CD4-positive, alpha-beta memory T cell (primary cell): ENCODE measurements at places on chromosomes 11 and 22. TPM values are rescaled to one million over a fixed set of nuclear protein-coding genes. Genes with fewer than 3 reads are reported as not detected.

FIBIN gene
- not detected for total RNA-seq

GRCh38 chr11:69243496-69244200 lies 50.3 kb upstream of the MYEOV start:
- H3K36me3 ChIP-seq: no peaks in the 10 kb centered on the region
- no peaks in the 10 kb centered on the region for H3K4me1 ChIP-seq
- H3K27ac ChIP-seq: no peak overlapping the region
- H3K27me3 ChIP-seq: no peaks in the 10 kb centered on the region

TUT1 gene
- total RNA-seq: 37.7 TPM

DNA sequence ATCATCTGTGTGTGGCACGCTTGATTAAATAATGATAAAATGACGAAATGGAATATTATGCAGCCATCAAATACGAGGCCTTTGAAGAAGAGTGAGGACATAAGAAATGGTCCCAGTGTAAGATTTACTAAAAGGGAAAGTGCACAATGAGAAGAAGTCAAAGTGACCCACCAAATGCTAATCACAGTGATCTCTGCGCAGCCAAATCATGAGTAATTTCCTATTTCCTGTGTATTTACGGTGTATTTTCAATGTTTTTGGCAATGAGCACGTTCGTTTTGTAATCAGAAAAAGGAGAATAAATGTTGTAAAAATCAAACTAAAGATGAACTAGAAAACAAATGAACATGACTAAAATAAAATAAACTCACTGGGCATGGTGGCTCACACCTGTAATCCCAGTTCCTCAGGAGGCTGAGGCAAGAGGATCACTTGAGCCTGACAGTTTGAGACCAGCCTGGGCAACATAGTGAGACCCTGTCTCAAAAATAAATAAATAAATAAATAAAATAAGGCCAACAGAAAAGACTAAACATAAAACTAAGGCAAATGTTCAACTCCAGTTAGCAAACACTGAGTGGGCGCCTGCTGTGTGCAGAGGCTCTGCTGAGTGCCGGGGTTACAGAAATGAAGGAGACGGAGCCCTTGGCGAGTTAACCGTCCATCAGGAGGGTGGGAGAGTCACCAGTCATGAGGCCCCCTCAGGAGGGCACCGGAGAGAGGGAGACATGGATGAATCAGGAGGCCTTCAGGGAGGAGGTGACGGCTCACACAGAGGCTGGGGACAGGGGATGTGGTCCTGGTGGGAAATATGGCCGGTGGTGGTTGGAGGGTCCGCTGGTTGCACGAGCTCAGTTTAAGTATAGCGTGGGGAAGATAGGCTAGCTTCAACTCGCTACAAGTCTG lies 26.0 kb upstream of the CBX7 start:
- H3K4me3 ChIP-seq: no peak overlapping the region
- peaks cover 39% of the 10 kb centered on the region for H3K4me1 ChIP-seq
- no peaks in the 10 kb centered on the region for H3K36me3 ChIP-seq
- H3K27ac ChIP-seq: no peak overlapping the region

LDLRAD3 gene
- total RNA-seq: not detected

DNA sequence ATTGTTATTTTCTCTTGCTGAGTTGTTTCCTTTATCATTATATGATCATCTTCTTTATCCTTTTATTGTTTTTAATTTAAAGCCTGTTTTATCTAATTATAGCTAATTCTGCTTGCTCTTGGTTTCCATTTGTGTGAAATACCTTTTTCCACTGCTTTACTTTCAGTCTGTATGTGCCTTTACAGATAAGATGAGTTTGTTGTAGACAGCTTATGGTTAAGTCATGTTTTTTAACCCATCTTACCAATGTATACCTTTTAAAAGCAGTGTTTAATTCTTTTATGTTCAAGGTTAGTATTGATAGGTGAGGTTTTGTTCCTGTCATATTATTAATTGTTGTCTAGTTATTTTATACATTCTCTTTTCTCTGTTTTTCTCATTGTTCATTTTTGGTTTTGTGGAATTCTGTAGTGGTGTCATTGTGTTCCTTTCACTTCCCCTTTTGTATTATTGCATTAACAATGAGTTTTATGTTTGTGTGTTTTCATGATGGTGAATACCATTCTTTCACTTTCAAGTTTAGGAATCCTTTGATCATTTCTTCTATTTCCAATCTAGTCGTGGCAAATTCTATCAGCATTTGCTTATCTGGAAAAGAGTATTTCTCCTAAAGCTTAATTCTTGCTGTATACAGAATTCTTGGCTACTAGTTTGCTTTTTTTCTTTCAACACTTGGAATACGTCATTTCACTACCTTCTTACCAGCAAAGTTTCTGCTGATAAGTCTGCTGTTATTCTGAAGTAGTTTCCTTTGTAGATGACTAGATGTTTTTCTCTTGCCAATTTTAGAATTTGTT lies 21.8 kb downstream of the OR5AN1 start:
- H3K27ac ChIP-seq: no peak overlapping the region
- DNase-seq: no peak
- no peaks in the 10 kb centered on the region for H3K36me3 ChIP-seq
- H3K4me1 ChIP-seq: no peaks in the 10 kb centered on the region

DNA sequence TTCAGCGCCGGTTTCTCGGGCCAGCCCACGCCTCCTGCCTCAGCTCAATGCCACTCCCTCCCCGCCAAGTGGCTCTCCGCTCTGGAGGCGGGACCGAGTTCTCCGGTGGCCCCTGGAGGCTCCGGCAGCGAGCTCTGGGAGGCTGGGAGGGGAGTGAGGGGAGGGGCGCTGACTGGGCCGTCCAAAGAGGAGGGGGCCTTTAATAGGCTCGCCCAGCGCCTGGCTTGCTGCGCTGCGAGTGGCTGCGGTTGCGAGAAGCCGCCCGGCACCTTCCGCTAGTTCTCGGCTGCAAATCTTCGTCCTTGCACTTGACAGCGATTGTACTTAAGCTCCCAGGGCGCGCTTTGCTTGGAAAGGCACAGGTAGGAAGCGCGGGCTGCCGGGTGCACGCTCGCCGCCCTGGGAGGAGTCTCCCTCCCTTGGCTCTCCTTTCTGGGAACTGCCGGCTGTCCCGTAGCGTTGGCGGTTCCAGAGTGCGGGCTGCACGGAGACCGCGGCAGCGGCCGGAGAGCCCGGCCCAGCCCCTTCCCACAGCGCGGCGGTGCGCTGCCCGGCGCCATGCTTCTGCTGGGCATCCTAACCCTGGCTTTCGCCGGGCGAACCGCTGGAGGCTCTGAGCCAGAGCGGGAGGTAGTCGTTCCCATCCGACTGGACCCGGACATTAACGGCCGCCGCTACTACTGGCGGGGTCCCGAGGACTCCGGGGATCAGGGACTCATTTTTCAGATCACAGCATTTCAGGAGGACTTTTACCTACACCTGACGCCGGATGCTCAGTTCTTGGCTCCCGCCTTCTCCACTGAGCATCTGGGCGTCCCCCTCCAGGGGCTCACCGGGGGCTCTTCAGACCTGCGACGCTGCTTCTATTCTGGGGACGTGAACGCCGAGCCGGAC lies at the start of gene ADAMTS15:
Gene ADAMTS15, plus strand, starts transcription at position 230 of the 894 bp plus-strand sequence. Its CDS starts 329 bp downstream, at position 559.
- no peaks in the 10 kb centered on the region for H3K27me3 ChIP-seq
- H3K27ac ChIP-seq: no peak within 1 kb of the TSS
- no peak for DNase-seq
- H3K4me1 ChIP-seq: peaks cover 3% of the 10 kb centered on the region
- H3K36me3 ChIP-seq: no peaks in the 10 kb centered on the region
- H3K4me3 ChIP-seq: no peak within 1 kb of the TSS

GRCh38 chr22:21043860-21044535 lies 1.7 kb upstream of the LRRC74B start:
- no peak overlapping the region for H3K27ac ChIP-seq
- no peaks in the 10 kb centered on the region for H3K27me3 ChIP-seq
- no peak for DNase-seq

GRCh38 chr11:69815973-69816372 lies 3.2 kb downstream of the FGF3 start:
- H3K36me3 ChIP-seq: no peaks in the 10 kb centered on the region
- no peak overlapping the region for H3K27ac ChIP-seq
- no peak overlapping the region for H3K4me3 ChIP-seq
- H3K4me1 ChIP-seq: no peaks in the 10 kb centered on the region
- H3K27me3 ChIP-seq: peaks cover 7% of the 10 kb centered on the region

DNA sequence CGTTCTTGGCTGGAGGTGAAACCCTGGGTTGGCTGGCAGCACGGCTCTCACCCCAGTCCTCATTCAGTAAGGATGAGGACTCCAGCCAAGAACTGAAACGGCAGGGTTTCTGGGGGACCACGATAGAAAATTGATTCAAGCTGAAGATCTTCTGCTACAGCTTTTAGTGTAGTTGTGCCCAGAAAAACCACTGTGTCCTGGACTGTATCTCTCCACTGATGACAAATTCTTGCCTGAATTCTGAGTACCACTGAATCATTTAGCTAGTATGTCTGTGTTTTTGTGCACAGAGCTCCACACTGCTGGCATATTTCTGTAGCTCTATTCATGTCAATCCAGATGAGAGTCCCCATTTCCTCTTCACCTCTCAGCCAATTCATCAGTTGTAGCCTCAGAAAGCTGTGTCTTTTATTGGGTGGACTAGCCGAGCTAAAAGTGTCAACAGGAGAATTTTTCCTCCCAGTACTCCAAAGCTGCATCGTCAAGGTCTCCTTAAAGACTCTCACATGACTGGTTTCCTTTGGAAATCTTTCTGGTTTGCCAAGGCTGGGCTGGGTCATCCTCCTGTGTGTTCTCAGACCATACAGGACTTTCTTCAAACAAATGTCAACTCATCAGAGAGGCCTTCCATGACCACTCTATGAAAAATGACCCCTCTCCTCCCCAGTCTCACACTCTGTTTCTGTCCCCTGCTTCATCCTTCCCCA lies 144.6 kb downstream of the LDLRAD3 start:
- H3K27me3 ChIP-seq: no peaks in the 10 kb centered on the region
- H3K4me3 ChIP-seq: no peak overlapping the region
- DNase-seq: no peak
- no peaks in the 10 kb centered on the region for H3K36me3 ChIP-seq

- no peaks in the 10 kb centered on the region for H3K27me3 ChIP-seq
- H3K36me3 ChIP-seq: no peaks in the 10 kb centered on the region
- H3K4me3 ChIP-seq: no peak overlapping the region
- no peaks in the 10 kb centered on the region for H3K4me1 ChIP-seq
Measured at GRCh38 chr22:34129691-34130486, 209.6 kb upstream of the LARGE1 start.

DNA sequence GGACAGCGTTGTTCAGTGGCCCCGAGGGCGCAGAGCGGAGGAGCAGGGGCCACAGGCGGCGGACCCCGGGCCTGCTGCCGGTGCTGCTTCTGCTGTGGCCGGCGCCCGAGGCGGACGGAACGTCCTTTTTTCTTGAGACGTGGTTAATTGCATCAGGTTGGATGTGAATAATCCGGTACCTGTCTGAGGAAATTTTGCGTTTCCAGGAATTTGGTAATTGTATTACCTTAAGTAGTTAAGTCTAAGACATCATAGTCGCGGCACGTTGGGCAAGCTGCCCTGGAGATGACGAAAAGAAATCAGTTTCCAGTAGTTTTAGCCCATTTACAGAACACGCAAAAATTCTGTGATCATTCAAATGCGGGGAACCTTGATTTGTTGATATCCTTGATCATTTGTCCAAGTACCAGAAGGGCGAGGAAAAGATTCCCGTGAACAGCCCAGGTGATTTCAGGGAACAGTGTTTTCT lies 789 bp downstream of the SPECC1L start:
- H3K27ac ChIP-seq: peak overlapping the region; percentile 86
- peak overlapping the region; percentile 52 for H3K4me3 ChIP-seq
- peaks cover 25% of the 10 kb centered on the region for H3K4me1 ChIP-seq
- H3K36me3 ChIP-seq: no peaks in the 10 kb centered on the region
- no peak for DNase-seq

- no peaks in the 10 kb centered on the region for H3K27me3 ChIP-seq
- peaks cover 11% of the 10 kb centered on the region for H3K4me1 ChIP-seq
- no peak for DNase-seq
- no peaks in the 10 kb centered on the region for H3K36me3 ChIP-seq
- no peak overlapping the region for H3K4me3 ChIP-seq
Measured at GRCh38 chr11:33040862-33041453, 1.6 kb downstream of the TCP11L1 start.

TTC9C gene
- total RNA-seq: 51.0 TPM

GAB4 gene
- total RNA-seq: not detected

BIK gene
- total RNA-seq: 2.7 TPM

- no peaks in the 10 kb centered on the region for H3K36me3 ChIP-seq
- DNase-seq: no peak
- no peak overlapping the region for H3K4me3 ChIP-seq
- peaks cover 20% of the 10 kb centered on the region for H3K4me1 ChIP-seq
Measured at GRCh38 chr11:95301474-95301873, 70.5 kb upstream of the SESN3 start.

GRCh38 chr11:73645972-73646631 lies at the start of gene PLEKHB1:
TSS of gene PLEKHB1 (plus strand) at chr11:73646581. CDS start at chr11:73646609, 28 bp downstream.
- peak within 1 kb of the TSS; percentile 24 for H3K27ac ChIP-seq
- no peak within 1 kb of the TSS for H3K4me3 ChIP-seq
- no peaks in the 10 kb centered on the region for H3K27me3 ChIP-seq
- H3K4me1 ChIP-seq: peaks cover 8% of the 10 kb centered on the region
- no peak for DNase-seq

GRCh38 chr11:61012737-61013215 lies 41.3 kb downstream of the CD6 start:
- peaks cover 23% of the 10 kb centered on the region for H3K4me1 ChIP-seq
- H3K27ac ChIP-seq: peak overlapping the region; percentile 2
- no peaks in the 10 kb centered on the region for H3K27me3 ChIP-seq
- peaks cover 96% of the 10 kb centered on the region for H3K36me3 ChIP-seq
- no peak overlapping the region for H3K4me3 ChIP-seq

KDM4D gene
- total RNA-seq: 0.32 TPM
